Type B pancreatic cell (in vitro differentiated cells): ENCODE measurements at places on chromosomes 12 and 14. TPM values are rescaled to one million over a fixed set of nuclear protein-coding genes. Genes with fewer than 3 reads are reported as not detected.

Gene ANO2
- 2.6 and 3.3 TPM in 2 replicates for total RNA-seq

Gene CKB
- 180 and 323 TPM in 2 replicates for total RNA-seq

Gene DNAH10
- total RNA-seq: 0.29 and 0.56 TPM in 2 replicates

GRCh38 chr14:45743884-45744283, 490.9 kb upstream of the MIS18BP1 start:
- no peak for DNase-seq

- DNase-seq: no peak
These were observed 113.9 kb upstream of the DYRK2 start for GRCh38 chr12:67534681-67535080.

DNA sequence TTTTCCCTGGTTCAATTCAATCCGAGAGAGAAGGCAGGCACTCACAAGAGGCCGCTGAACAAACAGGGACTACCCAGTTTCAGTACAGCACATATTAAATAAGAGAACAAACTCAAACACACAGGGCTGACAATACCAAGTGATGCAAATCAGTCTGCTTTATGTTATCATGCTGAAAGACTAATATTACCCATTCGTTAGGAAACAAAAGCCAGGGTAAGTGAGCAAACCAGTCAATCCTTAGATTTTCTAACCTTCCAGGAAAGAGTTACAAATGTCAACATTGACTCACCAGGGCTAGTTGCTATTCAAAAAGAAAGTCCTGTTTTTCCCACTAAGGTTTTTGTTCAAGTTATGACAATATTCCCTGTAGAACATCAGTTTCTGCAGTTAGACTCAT, 246.2 kb downstream of the C12orf42 start:
- no peak for DNase-seq

DNA sequence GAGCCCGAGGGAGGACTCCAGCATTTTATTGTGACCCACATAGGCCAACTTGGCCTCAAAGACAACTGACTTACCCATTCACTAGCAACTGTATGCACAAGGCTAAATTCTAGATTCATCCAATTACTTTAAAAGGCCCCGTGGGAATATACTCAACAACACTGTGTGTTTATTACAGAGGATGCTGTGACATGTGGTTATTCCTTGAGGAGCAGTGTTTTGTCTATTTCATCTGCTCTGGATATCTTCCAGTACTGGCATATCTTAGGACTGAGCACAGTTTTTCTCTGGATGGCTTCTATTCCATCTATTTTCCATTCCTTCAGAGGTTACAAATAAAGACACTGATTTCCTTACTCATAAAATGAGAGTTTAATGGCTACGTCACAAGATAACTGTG, 87.2 kb upstream of the KRAS start:
- no peak for DNase-seq

DNA sequence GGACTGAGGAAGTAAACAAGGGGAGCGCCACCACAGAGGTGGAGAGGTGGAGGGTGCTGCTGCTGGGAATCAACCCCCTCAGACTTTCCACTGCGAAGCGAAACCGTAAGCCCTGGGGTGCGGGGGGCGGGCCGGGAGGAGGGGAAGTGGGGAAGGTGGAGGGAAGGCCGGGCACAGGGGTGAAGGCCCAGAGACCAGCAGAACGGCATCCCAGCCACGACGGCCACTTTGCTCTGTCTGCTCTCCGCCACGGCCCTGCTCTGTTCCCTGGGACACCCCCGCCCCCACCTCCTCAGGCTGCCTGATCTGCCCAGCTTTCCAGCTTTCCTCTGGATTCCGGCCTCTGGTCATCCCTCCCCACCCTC, at the start of gene LAG3:
LAG3 (plus strand) TSS at position 190 of the 365 bp plus-strand sequence. CDS start 333 bp downstream, outside the sequence.
- no peak for DNase-seq

DNA sequence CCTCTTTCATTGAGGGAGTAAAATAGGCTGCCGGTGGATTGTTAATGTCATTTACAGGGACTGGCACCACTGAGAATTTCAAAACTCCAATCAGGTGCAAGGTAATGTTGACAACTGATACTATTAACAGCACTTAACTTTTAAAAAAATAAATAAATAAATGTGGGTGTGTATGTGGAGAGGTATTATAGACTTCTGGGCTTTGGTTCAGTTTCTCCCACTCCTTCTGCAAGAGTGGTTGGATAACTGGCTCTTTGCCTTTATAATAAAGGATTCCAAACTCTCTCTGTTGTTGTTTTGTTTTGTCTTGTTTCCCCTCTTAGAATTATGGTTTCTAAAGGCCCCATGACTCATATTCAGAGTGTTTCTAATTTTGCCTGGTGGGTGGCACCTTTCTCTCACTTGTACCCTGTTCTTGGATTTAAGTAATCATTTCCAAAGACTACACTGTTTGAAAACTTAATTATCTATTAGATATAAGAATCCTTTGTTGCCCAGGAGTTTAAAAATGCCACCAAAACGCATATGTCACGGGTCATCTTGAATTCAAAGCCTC, 151.6 kb upstream of the ARID2 start:
- no peak for DNase-seq

DNA sequence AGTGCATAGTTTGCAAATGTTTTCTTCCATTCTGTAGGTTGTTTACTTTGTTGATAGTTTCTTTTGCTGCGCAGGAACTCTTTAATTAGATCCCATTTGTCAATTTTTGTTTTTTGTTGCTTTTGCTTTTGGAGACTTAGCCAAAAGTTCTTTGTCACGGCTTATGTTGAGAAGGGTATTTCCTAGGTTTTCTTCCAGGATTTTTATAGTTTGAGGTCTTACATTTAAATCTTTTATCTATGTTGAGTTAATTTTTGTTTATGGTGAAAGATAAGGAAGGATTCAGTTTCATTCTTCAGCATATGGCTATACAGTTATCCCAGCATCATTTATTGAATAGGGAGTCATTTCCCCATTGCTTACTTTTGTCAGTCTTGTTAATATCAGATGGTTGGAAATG, 51.9 kb downstream of the SYNE2 start:
- no peak for DNase-seq

- DNase-seq: no peak
These were observed 21.2 kb downstream of the ZFYVE21 start for GRCh38 chr14:103736546-103737431.

DNA sequence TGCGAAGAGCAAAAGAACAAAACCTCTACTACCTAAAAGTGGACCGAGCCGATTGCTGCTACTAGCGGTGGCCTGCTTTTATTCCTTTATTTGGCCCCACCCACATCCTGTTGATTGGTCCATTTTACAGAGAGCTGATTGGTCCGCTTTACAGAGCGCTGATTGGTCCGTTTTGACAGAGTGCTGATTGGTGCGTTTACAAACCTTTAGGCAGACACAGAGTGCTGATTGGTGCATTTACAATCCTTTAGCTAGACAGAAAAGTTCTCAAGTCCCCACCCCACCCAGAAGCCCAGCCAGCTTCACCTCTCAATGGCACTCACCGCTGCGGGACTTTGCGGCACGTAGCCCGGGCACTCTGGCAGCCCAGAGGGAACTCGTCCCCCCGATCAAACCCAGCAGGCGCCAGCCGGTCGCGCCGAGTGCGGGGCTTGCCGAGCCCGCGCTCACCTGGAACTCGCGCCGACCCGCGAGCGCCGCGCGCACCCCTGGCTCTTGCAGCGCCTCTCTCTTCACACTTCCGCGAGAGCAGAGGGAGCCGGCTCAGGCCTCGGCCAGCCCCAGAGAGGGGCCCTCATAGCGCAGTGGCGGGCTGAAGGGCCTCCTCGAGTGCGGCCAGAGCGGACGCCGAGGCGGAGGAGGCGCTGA, 8.7 kb upstream of the FGD4 start:
- no peak for DNase-seq

GRCh38 chr14:91324606-91325575, 80.4 kb upstream of the GPR68 start:
- no peak for DNase-seq

DNA sequence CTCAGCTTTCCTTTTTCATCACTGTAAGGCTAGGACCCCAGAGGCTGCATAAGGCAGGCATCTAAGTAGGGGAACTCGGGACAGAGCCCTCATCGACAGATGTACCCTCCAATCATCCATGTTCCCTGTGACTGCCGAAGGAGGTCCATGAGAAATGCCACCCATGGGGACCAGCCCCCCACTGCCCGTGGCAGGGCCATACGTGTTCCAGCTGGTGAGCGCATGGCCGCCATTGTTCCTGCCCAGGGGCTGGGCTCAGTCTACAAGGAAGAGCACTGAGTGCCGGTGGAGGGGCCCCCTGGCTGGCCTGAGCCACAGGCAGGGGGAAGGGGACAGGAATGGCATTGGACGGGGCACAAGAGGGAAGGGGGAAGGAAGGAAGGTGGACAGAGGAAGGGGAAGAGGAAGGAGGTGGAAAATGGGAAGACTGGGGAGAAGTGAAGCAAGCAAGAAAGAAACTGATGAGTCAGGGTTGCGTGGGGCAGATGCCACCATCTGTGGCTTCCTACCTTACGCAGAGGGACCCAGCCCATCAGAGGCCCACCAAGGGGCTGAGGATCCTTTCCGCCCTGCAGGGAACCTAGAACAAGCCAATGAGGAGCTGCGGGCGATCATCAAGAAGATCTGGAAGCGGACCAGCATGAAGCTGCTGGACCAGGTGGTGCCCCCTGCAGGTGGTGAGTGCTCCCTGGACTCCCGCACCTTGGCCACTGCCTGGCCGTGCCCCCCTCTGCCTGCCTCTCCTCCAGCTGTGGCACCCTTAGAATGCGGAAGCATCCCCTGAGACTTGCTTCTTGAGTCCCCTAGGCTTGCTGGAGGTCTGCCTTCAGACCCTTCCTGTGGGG, 120.6 kb upstream of the FKBP4 start:
- peak; percentile 60 for DNase-seq

DNA sequence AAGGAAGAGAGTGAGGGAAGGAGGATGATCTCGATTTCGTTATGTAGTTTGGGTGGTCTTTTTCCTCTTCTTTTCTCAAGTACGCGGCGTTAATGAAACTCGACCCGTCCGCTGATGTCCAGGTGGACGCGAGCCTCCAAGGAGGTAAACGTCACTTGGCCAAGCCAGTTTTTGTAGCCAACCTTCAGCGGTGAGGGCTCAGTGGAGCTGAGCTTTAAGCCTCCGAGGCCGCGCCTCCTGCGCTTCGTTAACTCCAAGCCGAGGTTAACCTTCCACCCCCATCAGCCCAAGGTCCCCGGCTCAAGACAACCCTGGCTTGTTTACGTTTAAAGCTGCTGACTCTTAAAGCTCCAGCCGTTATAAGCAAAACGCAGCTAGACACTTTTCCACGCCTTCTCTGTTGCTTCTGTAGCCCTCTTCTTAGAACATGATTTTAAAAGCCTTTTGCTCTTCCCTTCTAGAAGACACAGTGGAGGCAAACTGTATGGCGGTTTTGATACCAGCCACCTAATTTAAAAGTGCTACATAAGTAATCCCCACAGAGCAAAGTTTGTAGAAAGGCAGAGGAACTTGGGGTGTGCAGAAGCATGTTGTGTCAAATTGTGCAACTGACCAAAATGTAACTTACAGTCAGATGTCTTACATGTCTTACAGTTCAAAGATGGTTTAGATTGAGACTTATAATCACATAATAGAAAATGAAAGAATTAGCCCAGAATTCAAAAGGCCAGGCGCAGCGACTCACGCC, 923 bp upstream of the ITPR2 start:
- DNase-seq: no peak

GRCh38 chr12:99059824-99060511, 414.9 kb downstream of the APAF1 start:
- no peak for DNase-seq

DNA sequence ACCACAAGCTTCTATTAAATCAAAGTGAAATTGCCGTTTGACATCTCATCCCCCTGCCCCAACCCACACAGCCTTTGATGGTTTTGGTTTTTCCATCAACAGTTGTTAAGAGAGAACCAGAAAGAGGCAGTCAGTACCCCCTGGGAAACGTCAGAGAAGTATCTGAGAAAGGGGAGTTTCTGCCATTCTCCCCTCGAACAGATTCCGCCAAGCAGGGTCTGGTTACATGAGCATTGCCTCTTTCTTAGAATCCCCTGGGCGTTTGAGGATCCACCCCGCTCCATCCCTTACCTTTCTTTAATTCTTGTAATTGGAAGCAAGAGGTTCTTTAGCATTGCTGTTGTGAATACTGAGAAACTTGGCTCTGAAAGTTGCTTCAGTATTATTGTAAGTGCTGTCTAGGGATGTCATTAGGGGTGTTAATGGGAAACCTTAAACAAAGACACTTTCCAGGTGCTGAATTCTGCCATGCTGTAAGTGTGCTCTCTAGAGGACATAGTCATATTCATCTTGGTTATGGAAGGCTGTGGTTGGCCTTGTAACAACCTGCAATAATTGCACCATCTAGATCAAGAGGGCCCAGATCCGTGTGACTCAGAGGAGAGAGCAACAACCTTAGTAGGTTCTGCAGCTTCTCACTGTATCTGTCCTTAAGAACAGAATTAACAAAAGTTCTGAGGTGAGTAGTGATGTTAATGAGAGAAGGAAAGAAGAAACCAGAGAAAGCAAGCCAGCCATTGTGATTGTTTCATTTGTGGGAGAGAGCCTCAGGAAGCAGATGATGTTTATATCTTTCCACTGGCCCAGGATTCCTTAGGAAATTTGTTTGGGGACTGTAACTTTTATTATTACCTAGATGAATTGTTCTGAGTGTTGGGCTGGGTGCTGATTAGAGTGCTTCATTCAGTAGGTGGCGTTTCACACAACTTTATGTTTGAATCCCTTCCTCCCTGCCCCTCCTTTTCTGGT, 9.0 kb downstream of the TMBIM6 start:
- DNase-seq: no peak

DNA sequence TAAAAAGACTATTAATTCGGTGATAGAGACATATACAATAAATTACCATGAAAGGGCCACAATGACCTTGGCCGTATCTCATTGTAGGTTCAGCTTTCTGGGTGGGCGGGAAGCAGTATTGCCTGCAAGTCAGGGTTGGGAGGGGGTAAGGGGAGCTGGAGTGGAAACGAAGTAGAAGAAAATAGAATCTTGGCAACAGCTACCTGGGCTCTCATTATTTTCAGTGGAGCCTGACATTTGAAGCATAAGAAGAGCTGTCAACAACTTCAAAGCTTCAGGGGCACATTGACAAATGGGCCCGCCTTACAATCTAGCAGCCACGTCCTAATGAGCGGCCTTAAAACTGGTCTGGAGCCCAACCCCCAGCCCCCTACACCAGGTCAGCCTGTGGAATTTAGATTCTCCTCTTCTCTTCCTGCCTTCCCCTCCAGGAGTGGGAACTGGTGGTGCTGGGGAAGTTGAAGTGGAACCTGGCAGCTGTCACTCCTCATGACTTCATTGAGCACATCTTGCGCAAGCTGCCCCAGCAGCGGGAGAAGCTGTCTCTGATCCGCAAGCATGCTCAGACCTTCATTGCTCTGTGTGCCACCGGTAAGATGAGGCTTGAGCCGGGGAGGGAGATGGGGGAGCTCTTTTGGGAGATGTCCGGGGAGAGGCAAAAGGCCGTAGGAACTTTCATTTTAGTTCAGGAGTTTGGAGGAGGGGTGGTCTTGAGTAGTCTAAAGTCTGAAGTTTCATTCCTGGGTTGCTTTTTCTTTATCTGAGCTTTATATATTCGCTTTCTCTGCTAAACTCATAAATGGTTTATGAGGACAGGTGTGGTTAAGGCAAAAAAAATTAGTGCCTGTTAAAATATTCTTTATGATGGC, 5.0 kb downstream of the CCND2 start:
- no peak for DNase-seq

GRCh38 chr12:124831590-124831989, 32.1 kb downstream of the SCARB1 start:
- DNase-seq: no peak

GRCh38 chr14:97219431-97220017, 422.3 kb downstream of the VRK1 start:
- no peak for DNase-seq
